ENCODE measurements at places on chromosomes 12 and 14. TPM values are rescaled to one million over a fixed set of nuclear protein-coding genes. Genes with fewer than 3 reads are reported as not detected.

The KCNJ8 gene
- total RNA-seq: 14.6 TPM

DNA sequence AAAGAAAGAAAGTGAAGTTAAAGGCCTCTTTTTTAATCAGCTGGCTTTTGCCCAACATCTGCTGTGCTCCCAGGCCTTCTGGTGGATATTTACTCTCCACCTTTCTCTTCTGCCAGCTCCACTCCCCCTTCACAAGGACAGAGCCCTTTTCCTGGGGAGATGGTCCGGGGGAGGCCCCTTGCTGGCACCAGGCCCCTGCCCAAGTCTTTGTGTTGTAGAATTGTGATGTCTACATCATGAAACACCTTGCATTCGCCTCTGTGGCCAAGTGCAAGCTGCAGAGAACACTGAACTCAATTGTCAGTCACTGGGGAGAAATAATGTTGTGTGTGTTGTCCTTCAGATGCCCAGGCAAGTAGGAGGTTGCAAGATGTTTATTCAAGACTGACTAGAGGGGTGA, 150.3 kb downstream of the DPF3 start:
- peaks cover 3% of the 10 kb centered on the region for H3K4me1 ChIP-seq
- no peaks in the 10 kb centered on the region for H3K27me3 ChIP-seq
- no peaks in the 10 kb centered on the region for H3K36me3 ChIP-seq
- no peak overlapping the region for H3K27ac ChIP-seq
- DNase-seq: no peak

DNA sequence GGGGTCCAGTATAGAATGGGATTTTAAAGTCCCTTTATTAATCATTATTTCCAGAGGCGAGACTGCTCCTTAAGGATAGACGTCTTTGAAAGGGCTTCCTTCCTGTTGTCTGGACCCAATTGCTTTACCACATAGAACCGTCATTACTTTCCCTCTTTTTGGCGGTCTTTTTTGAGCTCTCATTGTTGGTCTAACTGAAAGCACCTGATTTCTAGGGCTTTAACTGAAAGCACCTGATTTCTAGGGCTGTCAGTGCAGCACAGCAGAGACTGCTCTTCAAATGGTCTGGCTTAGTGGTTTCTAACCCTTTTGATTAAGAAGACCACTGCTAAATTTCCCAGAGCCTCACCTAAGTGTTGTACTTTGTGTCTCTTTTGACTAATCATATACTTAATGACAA, 95.8 kb downstream of the PRKCH start:
- no peaks in the 10 kb centered on the region for H3K36me3 ChIP-seq
- H3K27ac ChIP-seq: no peak overlapping the region
- no peaks in the 10 kb centered on the region for H3K27me3 ChIP-seq

- H3K27ac ChIP-seq: no peak overlapping the region
- H3K4me1 ChIP-seq: no peaks in the 10 kb centered on the region
- no peaks in the 10 kb centered on the region for H3K36me3 ChIP-seq
These were observed 357.4 kb upstream of the PRICKLE1 start for GRCh38 chr12:42946871-42947381.

DNA sequence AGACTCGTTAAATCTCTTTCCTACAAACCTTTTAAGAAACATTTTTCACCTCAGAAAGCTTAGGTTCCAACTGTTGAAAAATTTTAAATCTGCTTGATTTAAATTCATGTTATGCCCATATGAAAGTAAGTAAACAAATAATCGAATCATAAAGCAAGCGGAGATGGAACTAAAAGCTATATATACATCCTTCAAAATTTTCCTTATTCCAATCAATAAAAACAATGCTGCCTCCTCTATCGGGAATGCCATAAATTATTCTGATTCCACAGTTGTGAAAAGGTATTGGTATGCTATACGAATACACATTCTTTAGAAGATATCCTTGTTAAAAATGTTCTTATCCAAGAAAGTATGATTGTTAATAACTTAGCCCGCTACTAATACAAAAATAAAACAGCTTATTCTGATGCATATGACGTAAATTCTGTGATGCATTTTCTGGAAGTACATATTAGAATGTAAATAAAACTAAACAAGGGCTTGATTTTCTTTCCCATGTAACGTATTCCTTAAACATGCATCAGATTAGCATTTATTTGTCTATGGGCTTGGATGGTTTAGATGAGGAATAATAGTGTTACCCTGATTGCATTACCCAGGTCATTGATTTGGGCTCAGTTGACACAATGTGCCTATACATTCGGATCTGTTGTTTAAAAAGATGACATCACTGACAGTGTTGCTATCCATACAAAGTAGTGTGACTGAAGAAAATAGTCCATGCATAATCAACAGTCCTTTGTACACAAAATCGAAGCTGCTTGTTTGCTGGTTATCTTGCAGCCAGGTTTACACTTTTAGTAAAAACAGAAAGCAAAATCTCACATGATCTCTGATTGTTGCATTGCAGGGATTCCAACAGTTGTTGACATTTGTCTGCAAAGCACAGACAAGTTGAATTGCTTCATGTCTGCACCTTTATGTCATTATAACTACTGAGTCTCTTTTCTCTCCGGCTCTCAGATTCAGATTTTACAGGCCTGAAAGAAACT, 656 bp upstream of the DTD2 start:
- DNase-seq: no peak
- peaks cover under 1% of the 10 kb centered on the region for H3K36me3 ChIP-seq
- no peaks in the 10 kb centered on the region for H3K4me1 ChIP-seq
- H3K4me3 ChIP-seq: no peak overlapping the region

GRCh38 chr14:72416081-72416849, 477.6 kb downstream of the DPF3 start:
- H3K4me3 ChIP-seq: no peak overlapping the region
- H3K4me1 ChIP-seq: peaks cover 9% of the 10 kb centered on the region
- H3K36me3 ChIP-seq: no peaks in the 10 kb centered on the region
- H3K27me3 ChIP-seq: no peaks in the 10 kb centered on the region
- no peak overlapping the region for H3K27ac ChIP-seq

DNA sequence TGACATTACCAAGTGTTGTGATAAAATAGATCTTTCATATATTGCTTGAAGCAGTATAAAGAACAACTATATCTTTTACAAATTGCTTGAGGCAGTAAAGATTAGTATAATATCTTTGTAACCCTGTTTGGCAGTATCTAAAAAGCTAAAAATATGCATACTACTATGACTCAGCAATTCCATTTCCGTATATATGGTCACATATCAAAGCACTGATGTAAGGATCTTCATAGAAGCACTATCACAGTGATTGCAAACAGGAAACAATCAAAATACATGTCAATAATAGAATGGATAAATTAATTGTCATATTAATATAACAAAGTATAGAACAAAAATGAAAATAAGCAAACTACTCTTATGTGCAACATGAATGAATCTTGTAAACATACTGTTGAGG, 158.4 kb upstream of the IGF1 start:
- DNase-seq: no peak
- no peaks in the 10 kb centered on the region for H3K36me3 ChIP-seq
- H3K27ac ChIP-seq: no peak overlapping the region
- H3K4me1 ChIP-seq: no peaks in the 10 kb centered on the region
- no peaks in the 10 kb centered on the region for H3K27me3 ChIP-seq

DNA sequence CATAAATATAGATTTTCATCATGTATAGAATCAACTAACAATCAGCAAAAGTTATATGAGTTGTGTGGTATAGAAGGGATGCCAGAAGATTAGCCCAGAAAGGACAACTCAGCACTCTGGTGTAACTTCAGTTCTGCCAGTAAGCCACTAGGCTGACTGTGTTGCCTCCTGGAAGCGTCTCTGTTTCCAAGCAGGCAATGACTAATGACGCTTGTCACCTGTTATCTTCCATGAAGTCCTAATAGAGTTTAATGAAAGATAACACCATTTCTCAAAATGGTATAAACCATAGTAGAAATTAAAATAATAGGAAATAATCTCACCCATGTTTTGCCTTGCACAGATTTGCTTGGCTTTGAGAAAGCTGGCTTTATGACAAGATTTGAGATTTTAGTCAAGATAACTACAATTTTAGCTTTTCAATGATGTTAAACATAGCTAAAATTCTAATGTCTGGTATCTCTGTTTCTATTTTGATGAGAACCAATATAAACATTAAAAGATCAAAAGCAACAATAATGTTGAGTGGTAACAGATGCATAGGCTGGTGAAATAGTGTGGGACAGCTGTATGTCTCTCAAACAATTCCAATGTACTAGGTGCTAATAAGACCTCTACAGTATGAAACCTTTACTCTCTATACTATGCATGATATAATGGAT, 9.0 kb upstream of the RNU6-7 start:
- no peaks in the 10 kb centered on the region for H3K36me3 ChIP-seq
- H3K4me1 ChIP-seq: no peaks in the 10 kb centered on the region
- no peaks in the 10 kb centered on the region for H3K27me3 ChIP-seq
- no peak for DNase-seq
- no peak overlapping the region for H3K4me3 ChIP-seq
- no peak overlapping the region for H3K27ac ChIP-seq

- no peaks in the 10 kb centered on the region for H3K27me3 ChIP-seq
- no peaks in the 10 kb centered on the region for H3K4me1 ChIP-seq
- no peak for DNase-seq
- no peak overlapping the region for H3K27ac ChIP-seq
- H3K36me3 ChIP-seq: peaks cover 1% of the 10 kb centered on the region
These were observed 25.9 kb downstream of the DDX47 start for GRCh38 chr12:12839003-12839395.

The CMTM5 gene
- total RNA-seq: 2.0 TPM

The VPS37B gene
- 43.1 TPM for total RNA-seq

GRCh38 chr12:52655720-52656124, 3.7 kb upstream of the KRT2 start:
- no peak overlapping the region for H3K27ac ChIP-seq
- no peaks in the 10 kb centered on the region for H3K4me1 ChIP-seq
- peak; percentile 75 for DNase-seq
- no peak overlapping the region for H3K4me3 ChIP-seq

DNA sequence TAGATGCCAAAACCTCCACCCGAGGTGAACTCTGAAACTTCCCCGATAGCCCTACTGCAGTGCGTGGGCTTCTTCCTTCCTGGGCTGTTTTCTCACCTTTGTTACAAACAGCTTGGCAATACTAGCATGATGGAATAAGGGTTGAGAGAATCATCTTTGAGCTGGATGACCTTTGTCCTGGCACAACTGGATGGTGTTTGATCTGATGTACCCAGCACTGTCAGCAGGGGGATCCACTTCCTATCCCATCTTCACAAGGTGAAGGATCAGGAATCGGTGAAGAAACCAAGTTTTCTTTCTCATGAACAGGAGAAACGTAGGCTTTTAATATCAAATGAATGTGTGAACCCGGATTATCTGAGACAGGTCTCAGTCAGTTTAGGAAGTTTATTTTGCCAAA, 19.5 kb upstream of the LRRC10 start:
- no peaks in the 10 kb centered on the region for H3K4me1 ChIP-seq
- no peak overlapping the region for H3K4me3 ChIP-seq
- no peaks in the 10 kb centered on the region for H3K27me3 ChIP-seq
- no peak for DNase-seq

The DAO gene
- not detected for total RNA-seq

The TSPAN19 gene
- 17.1 TPM for total RNA-seq

The TAS2R10 gene
- total RNA-seq: 0.80 TPM

The ABHD4 gene
- 34.0 TPM for total RNA-seq

The ATP2A2 gene
- 240 TPM for total RNA-seq

GRCh38 chr12:11894890-11895289, 175.8 kb upstream of the BCL2L14 start:
- H3K36me3 ChIP-seq: no peaks in the 10 kb centered on the region
- no peaks in the 10 kb centered on the region for H3K27me3 ChIP-seq
- H3K4me1 ChIP-seq: no peaks in the 10 kb centered on the region
- no peak for DNase-seq
- no peak overlapping the region for H3K4me3 ChIP-seq
- no peak overlapping the region for H3K27ac ChIP-seq

GRCh38 chr12:89015419-89015818, 336.9 kb downstream of the DUSP6 start:
- DNase-seq: no peak
- no peaks in the 10 kb centered on the region for H3K27me3 ChIP-seq
- no peaks in the 10 kb centered on the region for H3K4me1 ChIP-seq
- no peaks in the 10 kb centered on the region for H3K36me3 ChIP-seq
- H3K4me3 ChIP-seq: no peak overlapping the region

The KLRK1 gene
- total RNA-seq: 2.9 TPM

All from lung (tissue), 17 donors.